Dermis lymphatic vessel endothelial cell (primary cell): ENCODE measurements at places on chromosomes 16 and 17. TPM values are rescaled to one million over a fixed set of nuclear protein-coding genes. Genes with fewer than 3 reads are reported as not detected.

The ZFPM1 gene
- total RNA-seq, result 0.33 and 0.69 TPM in 2 replicates

The IRX3 gene
- total RNA-seq, result 2.0 and 3.9 TPM in 2 replicates

The KRTAP1-1 gene
- total RNA-seq, result not detected in 2 replicates

The PRKAR1A gene
- total RNA-seq, result 470 and 525 TPM in 2 replicates

The TENT4B gene
- total RNA-seq, result 7.6 and 8.9 TPM in 2 replicates

The LGALS9C gene
- total RNA-seq, result not detected in 2 replicates

The IGFALS gene
- 0.09 and 0.11 TPM in 2 replicates for total RNA-seq

The CCDC200 gene
- total RNA-seq, result not detected in 2 replicates

The CCDC154 gene
- 0.11 and 0.17 TPM in 2 replicates for total RNA-seq

The CLEC3A gene
- not detected in 2 replicates for total RNA-seq

The RASD1 gene
- 2.7 and 3.6 TPM in 2 replicates for total RNA-seq

The SBK1 gene
- under 0.01 TPM in 2 replicates for total RNA-seq

The GNGT2 gene
- 1.6 and 2.2 TPM in 2 replicates for total RNA-seq

The PRR35 gene
- not detected in 2 replicates for total RNA-seq

The MYADML2 gene
- not detected in 2 replicates for total RNA-seq

The BRIP1 gene
- total RNA-seq, result 1.6 and 1.9 TPM in 2 replicates

The CD300A gene
- total RNA-seq, result not detected in 2 replicates

The VMP1 gene
- 121 and 144 TPM in 2 replicates for total RNA-seq

The INCA1 gene
- 0.52 and 0.54 TPM in 2 replicates for total RNA-seq

The CTRB2 gene
- not detected in 2 replicates for total RNA-seq

The CDH8 gene
- not detected in 2 replicates for total RNA-seq

The SPNS2 gene
- total RNA-seq, result 46.9 and 59.2 TPM in 2 replicates

The TMED6 gene
- total RNA-seq, result 0.09 and 0.11 TPM in 2 replicates

The FOXN1 gene
- total RNA-seq, result not detected in 2 replicates

The LRRC36 gene
- total RNA-seq, result 0.11 TPM in 1 of 2 replicates, not detected in the other

The ABCA5 gene
- 21.0 and 22.2 TPM in 2 replicates for total RNA-seq

The CRYBA1 gene
- not detected in 2 replicates for total RNA-seq

The CACNG5 gene
- total RNA-seq, result not detected in 2 replicates

The HOXB13 gene
- total RNA-seq, result not detected in 2 replicates

The DNAJA3 gene
- 25.2 and 41.9 TPM in 2 replicates for total RNA-seq

The USP43 gene
- total RNA-seq, result under 0.01 and 0.09 TPM in 2 replicates

The WFDC1 gene
- total RNA-seq, result not detected in 2 replicates
